Activated CD8-positive, alpha-beta memory T cell treated with anti-CD3 and anti-CD28 coated beads for 4 hours (primary cell): ENCODE measurements at places on chromosomes 12 and 14.

GRCh38 chr12:54160769-54161480 is 27.9 kb downstream of the SMUG1 start:
- no peak for DNase-seq

GRCh38 chr14:30210630-30211029 is 283.0 kb upstream of the PRKD1 start:
- no peak for DNase-seq

DNA sequence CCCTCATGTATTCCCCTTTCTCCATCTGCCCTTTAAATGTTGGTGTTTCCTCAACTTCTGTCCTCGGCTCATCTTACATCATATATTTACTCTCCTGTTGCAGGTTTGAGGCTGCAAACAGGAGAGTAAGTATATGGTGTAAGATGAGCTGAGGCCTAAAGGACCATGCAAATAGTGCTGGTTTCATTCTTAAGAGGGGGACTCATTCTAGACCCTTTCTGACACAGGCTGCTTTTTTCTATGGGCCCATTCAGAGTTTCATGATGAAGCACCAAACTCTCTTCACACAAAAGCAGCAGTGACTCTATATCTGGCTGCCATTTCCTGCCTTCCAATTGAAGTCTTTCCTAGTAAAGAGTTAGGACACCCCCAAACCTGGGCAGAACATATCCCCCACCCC is 218.5 kb downstream of the PHLDA1 start:
- DNase-seq, result no peak

DNA sequence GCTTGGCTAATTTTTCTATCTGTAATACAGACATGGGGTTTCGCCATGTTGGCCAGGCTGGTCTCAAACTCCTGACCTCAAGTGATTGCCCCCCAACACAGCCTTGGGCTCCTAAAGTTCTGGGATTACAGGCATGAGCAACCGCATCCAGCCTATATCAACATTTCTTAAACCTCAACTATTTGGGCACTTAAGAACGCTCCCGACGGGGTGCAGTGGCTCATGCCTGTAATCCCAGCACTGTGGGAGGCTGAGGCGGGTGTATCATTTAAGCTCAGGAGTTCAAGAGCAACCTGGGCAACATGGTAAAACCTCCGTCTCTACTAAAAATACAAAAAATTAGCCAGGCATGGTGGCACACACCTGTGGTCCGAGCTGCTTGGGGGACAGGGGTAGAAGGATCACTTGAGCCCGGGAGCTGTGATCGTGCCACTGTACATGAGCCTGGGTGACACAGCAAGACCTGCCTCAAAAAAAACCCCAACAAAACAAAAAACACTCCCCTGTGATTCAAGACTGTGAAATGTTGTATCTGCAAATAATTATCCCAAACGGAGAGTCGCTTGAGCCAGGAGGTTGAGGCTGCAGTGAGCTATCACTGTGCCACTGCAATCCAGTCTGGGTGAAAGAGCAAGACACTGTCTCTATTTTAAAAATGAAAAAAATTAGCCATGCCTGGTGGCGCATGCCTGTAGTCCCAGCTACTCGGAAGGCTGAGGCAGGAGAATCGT is 21.5 kb downstream of the PPTC7 start:
- no peak for DNase-seq
